ENCODE measurements at places on chromosomes 3 and 15.
A peak's percentile ranks its signal among the peaks of the same experiment; 100 is the strongest.

GRCh38 chr15:65189102-65189740 lies 4.1 kb upstream of the CLPX start:
- peak; percentile 58 for DNase-seq

DNA sequence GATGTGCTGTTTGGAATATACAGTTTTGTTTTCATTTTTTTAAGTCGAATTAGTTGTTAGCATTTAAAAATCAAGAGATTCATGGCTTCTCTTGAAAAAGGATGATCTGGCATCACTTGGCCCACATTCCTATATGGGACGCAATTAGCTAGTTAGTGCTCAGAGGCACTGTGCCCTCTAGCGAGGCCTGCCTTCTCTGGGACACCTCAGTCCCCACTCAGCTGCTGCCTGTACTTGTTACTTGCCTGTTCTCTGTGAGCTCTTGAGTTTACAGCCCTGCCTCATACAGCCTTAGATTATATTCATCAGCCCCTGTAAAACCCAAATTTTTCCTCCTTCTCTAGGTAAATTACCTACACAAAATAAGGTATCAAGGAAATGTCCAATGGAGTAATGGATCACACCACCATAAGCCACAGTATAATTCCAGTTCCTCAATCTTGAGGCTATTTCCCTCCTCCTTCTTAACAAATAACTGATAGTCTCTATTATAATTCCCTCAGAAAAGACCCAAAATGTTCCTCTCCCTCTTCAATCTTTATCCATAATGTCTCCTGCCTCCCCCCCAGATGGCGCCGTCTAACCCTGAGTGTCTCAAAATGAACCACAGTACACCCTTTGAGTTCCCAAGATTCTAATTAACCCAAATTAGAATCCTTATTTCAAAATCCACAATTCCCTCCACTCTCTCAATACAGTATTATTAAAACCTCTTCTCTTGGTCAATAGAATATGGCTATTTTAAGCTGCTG lies 2.7 kb downstream of the ZMAT3 start:
- no peak for DNase-seq

- no peak for DNase-seq
Measured at GRCh38 chr15:64011736-64012135, 34.5 kb downstream of the DAPK2 start.

DNA sequence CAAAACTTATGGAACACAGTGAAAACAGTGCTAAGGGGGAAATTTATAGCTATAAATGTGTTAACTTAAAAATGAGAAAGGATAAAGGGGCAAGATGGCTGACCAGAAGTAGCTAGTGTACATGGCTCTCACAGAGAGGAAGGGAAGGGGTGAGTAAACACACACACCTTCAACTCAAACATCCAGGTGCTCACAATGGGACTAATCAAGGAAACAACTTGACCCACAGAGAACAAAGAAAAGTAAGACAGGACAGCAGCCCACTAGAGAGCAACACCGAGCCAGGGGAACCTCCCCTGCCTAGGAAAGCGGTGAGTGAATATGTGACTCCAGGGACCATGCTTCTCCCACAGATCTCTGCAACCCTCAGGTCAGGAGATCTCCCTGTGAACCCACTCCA lies 85.0 kb upstream of the UBP1 start:
- no peak for DNase-seq

GRCh38 chr3:89268059-89268458 lies 160.6 kb downstream of the EPHA3 start:
- no peak for DNase-seq

All from NT2/D1 (cell line).